Epithelial cell of prostate (primary cell): ENCODE measurements at places on chromosomes 1 and 21.

DNA sequence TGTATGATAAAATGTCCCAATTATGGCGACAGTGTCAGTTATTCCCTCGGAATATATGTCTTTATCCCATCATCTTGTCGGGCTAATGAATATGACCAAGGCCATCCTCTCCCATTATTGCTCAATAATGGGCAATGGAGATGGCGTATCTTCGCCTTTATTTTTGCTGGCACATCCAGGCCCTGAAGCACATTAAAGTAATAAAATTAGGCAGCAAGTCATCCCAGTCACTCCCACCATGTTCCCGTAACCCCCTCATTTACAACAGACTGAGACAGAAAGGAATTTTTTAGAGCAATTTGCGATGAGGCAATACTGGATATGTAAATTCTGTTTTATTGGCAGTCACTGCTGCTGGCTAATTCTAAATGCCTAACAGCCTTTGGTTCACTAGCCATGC lies 35.3 kb downstream of the CLIC6 start:
- DNase-seq = no peak

DNA sequence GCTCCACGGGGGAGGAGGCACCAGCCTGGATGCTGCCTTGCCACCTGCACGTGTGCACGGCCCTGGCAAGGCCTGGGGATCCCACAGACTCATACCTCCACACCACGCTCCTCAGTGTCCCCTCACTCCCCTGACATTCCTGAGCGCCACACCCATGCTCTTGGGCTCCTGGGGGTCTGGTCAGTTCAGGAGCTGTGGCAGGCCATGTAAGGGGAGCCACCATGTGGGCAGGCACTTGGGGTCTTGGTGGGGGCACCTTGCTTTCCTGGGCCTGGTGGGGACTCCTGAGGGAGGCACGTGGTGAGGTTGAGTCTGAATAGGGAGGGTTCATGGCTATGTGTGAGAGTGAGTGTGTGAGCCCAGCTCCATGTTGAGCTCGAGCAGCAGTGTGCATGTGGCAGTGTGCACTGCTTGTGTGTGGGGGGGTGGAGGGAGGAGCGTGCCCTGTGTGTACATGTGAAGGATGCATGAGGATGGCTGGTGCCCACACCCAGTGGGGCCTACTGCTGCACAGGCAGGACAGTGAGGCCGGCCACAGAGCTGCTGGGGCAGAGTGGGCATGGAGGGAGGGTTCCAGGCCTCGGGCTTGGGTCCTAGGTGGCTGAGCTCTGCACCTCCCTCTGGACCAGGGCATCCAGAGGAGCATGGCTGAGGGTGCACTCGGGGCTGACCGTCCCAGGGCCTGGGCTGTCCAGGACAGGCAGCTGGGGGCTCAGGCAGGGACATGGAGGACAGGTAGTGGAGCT lies 1.6 kb downstream of the GJC2 start:
- DNase-seq = no peak

DNA sequence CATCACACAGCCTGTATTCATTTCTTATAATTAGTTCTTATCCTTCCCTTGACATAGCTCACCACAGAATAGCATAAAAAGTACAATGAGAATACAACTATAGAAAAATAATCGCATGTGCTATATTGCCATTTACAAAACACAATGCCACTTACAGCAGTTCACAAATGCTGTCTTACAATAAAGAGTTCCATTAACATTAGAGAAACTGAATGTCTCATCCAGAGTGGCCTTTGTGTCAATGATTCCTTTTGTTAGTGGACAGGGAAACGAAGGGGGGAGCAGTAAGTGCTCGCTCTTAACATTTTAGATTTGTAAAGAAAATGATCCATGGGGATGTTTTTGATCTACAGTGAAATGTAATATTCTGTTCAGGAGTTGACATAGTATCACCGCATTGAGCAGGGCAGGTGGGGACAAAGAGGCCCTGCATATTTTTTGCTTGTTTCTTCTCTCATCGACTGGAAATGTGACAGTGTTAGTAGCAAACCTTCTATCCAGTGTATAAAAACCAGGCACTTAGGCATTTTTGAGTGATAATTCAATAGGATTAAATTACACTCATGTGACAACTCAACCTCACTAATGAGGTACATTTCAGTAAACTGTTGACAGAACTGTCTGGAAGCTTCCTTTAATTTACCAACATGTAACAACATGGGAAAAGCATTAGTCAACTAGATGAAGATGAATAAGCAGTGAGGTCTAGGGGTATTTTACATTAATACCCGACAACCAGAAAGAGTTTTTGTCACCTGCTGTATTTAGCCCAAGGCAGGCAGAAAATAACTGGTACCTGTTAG lies 35.6 kb upstream of the RRP15 start:
- no peak for DNase-seq

- no peak for DNase-seq
Measured at GRCh38 chr1:111813440-111814304, 58.0 kb downstream of the DDX20 start.

DNA sequence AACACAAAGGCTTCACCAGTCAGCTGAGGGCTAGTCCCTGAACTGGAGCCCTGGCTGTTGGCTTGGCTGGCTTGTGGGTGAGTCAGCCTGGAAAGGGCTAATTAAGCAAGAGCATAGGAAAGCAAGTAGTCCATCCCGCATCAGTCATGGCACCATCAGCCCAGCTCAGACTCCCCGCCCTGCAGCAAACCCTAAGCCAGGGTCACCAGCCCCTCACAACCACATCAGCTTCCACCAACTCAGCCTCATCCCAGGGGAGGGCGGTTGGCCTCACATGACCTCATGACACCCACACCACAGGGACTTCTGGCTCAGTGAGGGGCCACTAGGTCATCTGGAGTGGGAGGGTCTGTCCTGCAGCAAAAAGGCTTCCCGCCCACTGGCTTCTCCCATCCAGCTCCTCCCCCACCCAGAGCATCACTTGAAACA lies 7.0 kb upstream of the SPATC1L start:
- peak; percentile 20 for DNase-seq

DNA sequence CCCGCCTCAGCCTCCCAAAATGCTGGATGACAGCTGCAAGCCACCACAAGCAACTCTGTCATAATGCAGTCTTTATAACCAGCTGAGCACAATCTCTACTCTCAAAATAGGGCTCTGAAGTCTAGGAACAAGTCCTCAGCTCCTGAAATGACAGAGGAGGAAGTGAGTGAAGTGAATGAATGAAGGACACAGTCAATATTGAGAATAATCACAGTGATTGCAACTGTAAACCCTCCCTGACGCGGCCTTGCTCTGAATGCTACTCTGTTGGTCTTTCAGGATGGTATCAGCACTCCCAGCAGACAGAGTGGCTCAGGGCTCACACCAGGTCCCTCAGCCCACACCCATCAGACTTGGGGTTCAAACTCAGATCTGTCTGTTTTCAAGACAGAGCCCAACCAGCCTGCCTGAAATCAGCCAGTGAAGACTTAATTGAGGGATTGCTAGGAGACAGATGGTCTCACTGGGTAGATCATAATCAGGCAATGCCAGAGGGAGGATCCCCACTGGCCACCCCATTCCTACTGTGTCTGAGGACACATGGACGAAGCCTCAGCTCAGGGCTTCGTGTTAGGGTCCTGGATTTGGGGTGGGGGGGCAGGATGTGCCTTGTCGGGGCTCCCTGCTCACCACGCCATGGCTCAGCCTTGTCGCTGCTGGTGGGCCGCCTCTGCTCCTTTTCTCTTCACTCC lies 20.9 kb downstream of the RNF187 start:
- DNase-seq = no peak

- no peak for DNase-seq
Measured at GRCh38 chr1:4652631-4653327, 1.6 kb upstream of the AJAP1 start.

- no peak for DNase-seq
Measured at GRCh38 chr1:94240822-94241221, 3.4 kb upstream of the ARHGAP29 start.

GRCh38 chr1:27102707-27103468 lies 52.0 kb downstream of the SLC9A1 start:
- DNase-seq = no peak

DNA sequence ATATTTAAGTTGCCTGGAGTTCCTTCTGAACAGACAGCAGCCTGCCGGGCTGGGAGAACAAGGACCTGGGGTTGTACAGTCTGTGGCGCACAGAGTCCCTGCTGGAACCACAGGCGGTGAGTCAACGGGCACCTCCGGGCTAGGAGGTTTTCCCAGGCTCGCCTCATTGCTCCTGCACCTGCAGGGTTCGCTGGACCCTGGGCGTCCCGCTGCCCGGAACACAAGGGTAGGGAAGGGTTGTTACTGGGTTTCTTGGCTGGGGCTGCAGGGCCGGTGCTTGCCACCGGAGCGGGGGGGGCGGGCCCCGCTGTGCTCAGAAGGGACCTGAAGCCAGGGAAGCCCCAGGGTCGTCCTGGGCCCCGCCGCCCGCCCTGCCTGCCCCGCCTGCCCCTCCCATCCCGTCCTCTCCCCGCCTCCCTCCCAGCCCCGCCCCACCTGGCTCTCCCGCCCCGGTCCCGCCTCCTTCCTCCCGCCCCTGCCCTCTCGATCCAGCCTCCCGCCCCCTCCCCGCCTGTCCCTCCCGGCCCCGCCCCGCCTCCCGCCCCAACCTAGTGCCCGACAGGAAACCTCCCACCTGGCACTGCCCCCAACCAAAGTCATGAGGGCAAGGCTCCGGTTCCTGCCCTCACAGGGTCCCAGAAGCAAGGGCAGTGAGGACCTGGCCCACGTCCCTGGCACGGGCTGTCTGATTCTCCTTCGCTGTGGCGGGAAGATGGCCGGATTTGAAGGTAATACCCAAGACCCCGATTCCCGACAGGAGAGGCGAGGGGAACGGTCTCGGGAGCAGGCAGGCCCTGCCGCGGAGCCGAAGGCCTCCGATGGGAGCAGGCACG lies 6.8 kb downstream of the JMJD4 start:
- peak; percentile 34 for DNase-seq

DNA sequence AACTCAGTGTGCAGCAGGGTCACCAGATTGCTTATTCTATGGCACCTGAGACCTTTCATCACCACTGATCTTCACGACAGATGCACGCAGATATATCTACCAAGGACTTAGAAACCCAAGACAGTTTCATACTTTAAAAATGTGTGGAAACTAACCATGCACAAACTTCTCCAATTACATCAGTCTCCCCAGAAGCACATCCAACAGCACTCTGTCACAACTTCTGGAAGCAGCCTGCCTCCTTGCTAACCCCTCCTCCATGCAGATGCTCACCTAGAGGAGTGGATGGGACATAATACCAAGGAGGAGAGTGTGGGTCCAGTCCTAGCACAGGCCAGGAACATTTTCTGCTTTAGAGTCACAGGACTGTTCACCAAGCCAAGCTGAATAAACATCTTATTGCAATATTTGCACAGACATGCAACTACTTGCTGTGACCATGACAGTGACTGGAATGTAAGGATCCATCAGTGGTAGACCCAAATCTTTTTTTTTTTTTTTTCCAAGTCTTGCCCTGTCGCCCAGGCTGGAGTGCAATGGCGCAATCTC lies 69.4 kb downstream of the HIVEP3 start:
- DNase-seq = no peak

DNA sequence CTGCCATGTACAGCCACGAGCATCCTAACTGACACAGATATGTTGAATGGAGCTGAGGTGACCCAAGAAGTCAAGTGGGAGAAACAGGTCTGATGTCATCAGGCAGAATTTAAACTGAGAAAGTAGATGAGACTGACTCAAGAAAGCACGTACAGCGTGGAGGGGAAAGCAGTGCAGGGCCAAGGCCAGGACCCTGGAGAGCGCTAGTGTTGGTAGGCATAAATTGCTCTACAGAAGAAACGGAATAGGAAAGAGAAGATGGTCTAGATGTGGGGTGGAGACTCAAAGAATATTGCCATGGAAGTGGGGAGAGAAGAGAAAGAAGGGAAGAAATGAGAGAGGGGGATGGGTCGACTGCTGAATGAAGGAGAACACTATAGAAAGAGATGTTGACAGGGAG lies 45.3 kb upstream of the GJB5 start:
- no peak for DNase-seq

DNA sequence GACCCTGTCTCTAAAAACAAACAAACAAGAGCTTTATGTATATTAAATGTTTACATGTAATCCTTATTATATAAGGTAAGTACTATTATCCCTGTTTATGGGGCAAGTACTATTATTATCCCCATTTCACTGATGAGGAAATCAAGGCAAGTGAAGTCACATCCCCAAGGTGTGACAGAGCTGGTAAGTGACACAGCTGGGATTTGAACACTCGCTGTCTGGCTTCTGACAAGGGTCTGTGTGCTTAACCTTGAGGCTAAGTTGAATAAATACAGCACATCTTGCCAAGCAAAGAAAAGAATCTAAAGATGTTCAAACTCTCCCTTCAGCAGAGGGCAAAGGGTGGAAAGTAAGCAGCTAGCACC lies 167.9 kb upstream of the IRF2BP2 start:
- no peak for DNase-seq

GRCh38 chr1:189868021-189868420 lies 609.6 kb downstream of the BRINP3 start:
- no peak for DNase-seq

GRCh38 chr1:201313086-201313485 lies 29.8 kb downstream of the PKP1 start:
- no peak for DNase-seq

- no peak for DNase-seq
Measured at GRCh38 chr1:164417016-164417704, 141.8 kb upstream of the PBX1 start.

DNA sequence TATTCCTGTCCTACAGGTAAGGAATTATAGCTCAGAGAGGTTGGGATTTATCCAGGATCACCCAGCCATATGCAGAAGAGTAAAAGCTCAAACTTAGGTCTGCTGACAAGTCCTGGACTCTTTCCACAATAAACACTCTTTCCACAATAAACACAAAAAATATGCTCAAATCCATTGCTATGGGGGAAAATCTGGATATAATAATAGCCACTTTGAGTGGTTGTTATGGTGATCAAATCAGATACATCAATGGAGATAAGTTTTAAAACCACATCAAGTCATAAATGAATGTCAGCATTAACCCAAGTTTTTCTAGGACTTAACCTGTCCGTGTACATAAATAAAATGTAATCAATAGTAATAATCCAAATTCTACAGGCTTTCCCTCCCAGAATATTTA lies 22.3 kb upstream of the TTF2 start:
- no peak for DNase-seq
